Testis (tissue), 5 donors: ENCODE measurements at places on chromosomes 1 and 21. TPM values are rescaled to one million over a fixed set of nuclear protein-coding genes. Genes with fewer than 3 reads are reported as not detected.

- H3K27ac ChIP-seq, result no peak overlapping the region
- no peak for DNase-seq
- no peaks in the 10 kb centered on the region for H3K4me1 ChIP-seq
- no peaks in the 10 kb centered on the region for H3K27me3 ChIP-seq
Measured at GRCh38 chr1:201267481-201268229, 15.7 kb upstream of the PKP1 start.

DNA sequence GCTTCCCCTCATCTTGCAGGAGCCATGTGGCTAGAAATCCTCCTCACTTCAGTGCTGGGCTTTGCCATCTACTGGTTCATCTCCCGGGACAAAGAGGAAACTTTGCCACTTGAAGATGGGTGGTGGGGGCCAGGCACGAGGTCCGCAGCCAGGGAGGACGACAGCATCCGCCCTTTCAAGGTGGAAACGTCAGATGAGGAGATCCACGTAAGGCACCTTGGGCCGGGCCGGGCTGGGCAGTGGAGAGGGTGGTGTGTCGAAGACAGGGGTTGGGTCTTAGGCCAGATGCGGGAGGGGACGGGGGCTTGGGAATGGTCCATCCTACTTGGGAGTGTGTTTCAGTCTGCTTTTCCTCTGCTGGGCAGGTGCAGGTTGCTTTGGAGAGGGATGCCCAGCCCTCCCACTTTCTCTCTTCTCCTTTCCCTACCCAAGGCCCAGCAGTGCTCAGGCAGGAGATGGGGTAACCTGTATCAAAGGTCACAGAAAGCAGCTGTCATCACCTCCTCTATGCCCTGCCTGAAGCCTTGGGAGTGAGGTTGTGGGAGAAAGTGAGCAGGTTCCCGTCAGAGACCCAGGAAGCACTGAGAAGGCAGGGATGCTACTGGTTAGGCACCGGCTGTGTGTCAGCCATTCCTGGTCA lies 18.9 kb downstream of the EPHX1 start:
- no peaks in the 10 kb centered on the region for H3K36me3 ChIP-seq
- H3K4me1 ChIP-seq, result peaks cover 32% of the 10 kb centered on the region
- H3K4me3 ChIP-seq, result no peak overlapping the region
- no peak for DNase-seq
- no peak overlapping the region for H3K27ac ChIP-seq
- no peaks in the 10 kb centered on the region for H3K27me3 ChIP-seq

DNA sequence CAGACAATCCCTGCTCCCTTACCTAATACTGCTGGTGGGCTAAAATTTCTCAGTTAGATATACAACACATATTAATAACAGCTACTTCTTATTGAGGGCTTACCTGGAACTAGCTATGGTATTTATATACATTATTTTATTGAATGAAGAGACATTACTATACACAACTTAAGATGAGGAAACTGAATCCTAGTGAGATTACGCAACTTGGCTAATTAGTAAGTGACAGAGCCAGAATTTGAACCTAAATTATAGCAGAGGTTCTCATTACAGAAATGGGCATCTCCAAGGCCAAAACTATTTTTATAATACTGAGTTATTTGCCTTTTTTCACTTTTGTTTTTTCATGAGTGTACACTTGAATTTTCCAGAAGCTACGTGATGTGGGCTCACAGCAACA lies 44.5 kb upstream of the SMYD2 start:
- DNase-seq, result no peak
- H3K27me3 ChIP-seq, result no peaks in the 10 kb centered on the region
- H3K4me1 ChIP-seq, result no peaks in the 10 kb centered on the region
- H3K4me3 ChIP-seq, result no peak overlapping the region

Gene PCSK9
- 1.1 TPM for total RNA-seq

- DNase-seq, result no peak
- peak overlapping the region; percentile 73 for H3K27ac ChIP-seq
- H3K27me3 ChIP-seq, result no peaks in the 10 kb centered on the region
- H3K4me3 ChIP-seq, result peak overlapping the region; percentile 62
Measured at GRCh38 chr1:205448540-205449253, 7.1 kb downstream of the BLACAT1 start.

- H3K27ac ChIP-seq, result peak overlapping the region; percentile 42
- peaks cover 47% of the 10 kb centered on the region for H3K4me1 ChIP-seq
- DNase-seq, result peak; percentile 78
- H3K36me3 ChIP-seq, result no peaks in the 10 kb centered on the region
Measured at GRCh38 chr1:1782399-1783221, 4.3 kb upstream of the NADK start.

DNA sequence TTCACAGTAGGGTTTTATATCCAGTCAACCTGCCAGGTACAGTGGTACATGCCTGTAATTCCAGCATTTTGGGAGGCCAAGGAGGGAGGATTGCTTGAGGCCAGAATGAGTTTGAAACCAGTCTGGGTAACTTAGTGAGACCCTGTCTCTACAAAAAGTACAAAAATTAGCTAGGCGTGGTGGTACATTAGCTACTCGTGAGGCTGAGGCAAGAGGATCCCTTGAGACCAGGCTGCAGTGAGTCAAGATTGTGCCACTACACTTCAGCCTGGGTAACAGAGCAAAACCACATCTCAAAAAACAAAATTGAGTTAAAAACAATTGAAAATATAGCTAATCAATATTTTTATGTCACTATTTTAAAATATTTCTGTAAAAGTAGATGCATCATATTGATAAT lies 33.2 kb downstream of the DDI2 start:
- DNase-seq, result no peak
- no peaks in the 10 kb centered on the region for H3K27me3 ChIP-seq
- H3K4me3 ChIP-seq, result no peak overlapping the region

GRCh38 chr1:182368903-182369302 lies 22.7 kb downstream of the GLUL start:
- H3K4me3 ChIP-seq, result no peak overlapping the region
- no peaks in the 10 kb centered on the region for H3K27me3 ChIP-seq
- H3K4me1 ChIP-seq, result peaks cover 12% of the 10 kb centered on the region
- DNase-seq, result no peak

DNA sequence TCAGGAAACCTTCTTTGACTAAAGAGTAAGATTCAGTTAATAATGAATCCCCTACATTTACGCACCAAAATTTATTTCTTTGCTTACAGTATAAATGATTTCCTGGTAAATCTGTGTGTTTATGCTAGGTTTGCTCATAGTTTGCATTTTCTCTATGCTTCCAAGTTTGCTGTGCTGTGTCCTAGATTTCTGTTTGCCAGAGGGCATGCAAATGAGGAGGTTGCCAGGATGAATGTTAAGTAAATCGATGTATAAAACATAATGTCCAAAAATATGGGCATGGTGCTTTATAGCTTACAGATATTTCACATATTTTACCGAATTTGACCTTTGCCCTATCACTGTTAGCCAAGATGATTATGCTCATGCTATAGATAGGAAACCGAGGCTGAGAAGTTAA lies 63.8 kb downstream of the TBX19 start:
- no peak overlapping the region for H3K4me3 ChIP-seq
- H3K36me3 ChIP-seq, result no peaks in the 10 kb centered on the region
- peaks cover 8% of the 10 kb centered on the region for H3K4me1 ChIP-seq
- H3K27me3 ChIP-seq, result no peaks in the 10 kb centered on the region
- no peak for DNase-seq
- H3K27ac ChIP-seq, result no peak overlapping the region

DNA sequence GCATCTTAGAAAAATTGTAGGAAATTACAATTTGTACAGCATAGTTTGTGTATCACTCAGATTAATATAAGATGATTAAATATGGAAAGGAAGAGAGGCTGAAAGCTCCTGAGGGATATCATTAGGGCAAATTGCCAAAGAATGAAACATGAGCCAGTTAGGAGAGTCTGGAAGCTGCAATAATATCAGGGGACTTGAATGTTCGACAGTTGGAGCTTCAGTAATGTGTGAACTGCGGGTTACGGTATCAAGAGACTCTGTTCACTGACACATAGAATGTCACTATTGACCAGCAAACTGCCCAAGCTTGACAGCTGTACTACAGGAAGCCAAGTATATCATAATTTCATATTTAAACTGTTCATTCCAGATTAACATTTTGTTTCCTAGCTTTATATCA lies 157.2 kb downstream of the DENND1B start:
- H3K36me3 ChIP-seq, result no peaks in the 10 kb centered on the region
- DNase-seq, result no peak
- no peaks in the 10 kb centered on the region for H3K27me3 ChIP-seq
- no peak overlapping the region for H3K4me3 ChIP-seq

Gene ACTL8
- 10.9 TPM for total RNA-seq

- no peaks in the 10 kb centered on the region for H3K4me1 ChIP-seq
- DNase-seq, result no peak
- no peaks in the 10 kb centered on the region for H3K27me3 ChIP-seq
- no peak overlapping the region for H3K4me3 ChIP-seq
Measured at GRCh38 chr1:91537281-91537986, 36.8 kb downstream of the CDC7 start.

Gene THEM5
- not detected for total RNA-seq

DNA sequence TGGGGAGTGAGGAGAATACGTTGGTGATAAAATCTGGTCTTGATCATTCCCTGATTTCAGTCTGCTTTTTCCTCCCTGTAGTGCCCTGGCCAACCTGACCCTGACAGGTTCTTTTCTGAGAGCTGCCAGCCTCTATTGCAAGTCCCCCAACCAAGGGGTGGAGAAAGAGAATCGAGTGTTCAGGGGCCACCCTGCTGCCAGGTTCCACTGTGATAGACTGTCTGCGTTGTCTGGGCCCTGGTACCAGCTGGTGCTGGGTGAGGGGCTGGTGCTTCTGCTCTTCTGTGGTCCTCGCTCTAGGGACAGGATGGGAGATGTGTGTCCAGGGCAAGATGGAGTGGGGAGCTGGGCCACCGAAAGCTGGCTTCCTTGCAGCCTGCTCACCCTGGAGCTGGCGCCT lies 214.6 kb downstream of the CAMTA1 start:
- H3K27ac ChIP-seq, result no peak overlapping the region
- no peaks in the 10 kb centered on the region for H3K36me3 ChIP-seq
- DNase-seq, result no peak
- H3K4me1 ChIP-seq, result no peaks in the 10 kb centered on the region
- no peak overlapping the region for H3K4me3 ChIP-seq

Gene CCDC27
- 10.6 TPM for total RNA-seq

DNA sequence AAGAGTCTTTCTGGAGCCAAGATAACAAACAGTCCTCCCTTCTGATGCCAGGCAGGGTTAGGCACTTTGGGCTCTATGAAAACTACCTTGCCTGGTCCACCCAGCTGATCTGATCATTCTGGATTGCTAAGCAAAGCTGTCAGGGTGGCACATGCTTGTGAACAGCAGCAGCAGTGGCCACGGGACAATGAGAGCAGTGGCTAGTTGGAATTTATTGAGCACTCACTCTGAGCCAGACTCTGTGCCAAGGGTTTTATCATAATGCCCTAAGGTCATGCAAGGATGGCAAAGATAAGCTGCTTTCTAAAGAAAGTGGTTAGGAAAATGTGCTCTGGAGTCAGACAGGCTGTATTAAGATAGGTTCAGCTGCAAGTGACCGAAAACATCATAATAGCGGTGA lies 390.4 kb upstream of the VAMP3 start:
- H3K27ac ChIP-seq, result no peak overlapping the region
- H3K4me3 ChIP-seq, result no peak overlapping the region
- H3K36me3 ChIP-seq, result no peaks in the 10 kb centered on the region

DNA sequence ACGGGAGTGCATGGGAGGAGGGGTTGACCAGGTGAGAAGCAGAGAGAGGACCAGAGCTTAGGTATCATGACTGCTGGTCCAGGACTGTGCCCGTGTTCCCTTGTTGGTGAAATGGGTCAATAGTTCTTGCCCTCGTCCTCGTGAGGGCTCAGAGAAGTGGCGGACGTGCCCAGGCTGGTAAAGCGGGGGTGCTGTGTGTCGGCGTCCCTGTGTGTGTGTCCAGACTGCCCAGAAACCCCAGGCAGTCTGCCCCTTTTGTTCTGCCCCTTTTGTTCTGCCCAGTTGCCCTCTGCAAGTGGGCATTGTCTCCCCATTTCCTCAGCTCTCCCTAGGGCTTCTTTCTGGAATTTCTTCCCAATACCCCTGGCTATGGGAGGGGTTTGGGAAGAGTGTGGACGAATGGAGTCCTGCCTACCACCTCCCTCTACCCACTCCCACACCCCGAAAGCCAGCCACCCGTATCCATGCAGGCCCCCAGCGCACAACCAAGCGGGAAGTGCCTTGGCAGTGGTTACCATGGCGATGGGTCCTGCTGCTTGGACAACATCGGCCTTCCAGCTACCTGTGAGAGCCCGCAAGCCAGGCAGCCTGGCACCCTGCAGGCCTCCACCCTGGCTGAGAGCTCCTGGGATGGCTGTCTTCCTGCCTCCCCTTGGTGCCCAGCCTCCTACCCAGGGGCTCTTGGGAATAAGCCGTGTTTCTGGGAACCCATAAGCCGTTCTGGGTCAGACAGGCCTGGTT lies 34.7 kb downstream of the ACOT11 start:
- DNase-seq, result peak; percentile 30
- H3K27ac ChIP-seq, result peak overlapping the region; percentile 54
- no peak overlapping the region for H3K4me3 ChIP-seq
- H3K4me1 ChIP-seq, result peaks cover 21% of the 10 kb centered on the region
- no peaks in the 10 kb centered on the region for H3K36me3 ChIP-seq

GRCh38 chr1:197808880-197809279 lies 33.6 kb upstream of the DENND1B start:
- H3K36me3 ChIP-seq, result no peaks in the 10 kb centered on the region
- no peaks in the 10 kb centered on the region for H3K4me1 ChIP-seq
- DNase-seq, result no peak
- H3K4me3 ChIP-seq, result no peak overlapping the region
